ENCODE measurements at places on chromosomes 1 and 21.
A peak's percentile ranks its signal among the peaks of the same experiment; 100 is the strongest.

- DNase-seq: no peak
These were observed 4.6 kb upstream of the CD1A start for GRCh38 chr1:158249646-158250045.

- DNase-seq: peak; percentile 41
These were observed 1.0 kb downstream of the PLEKHG5 start for GRCh38 chr1:6490181-6491080.

GRCh38 chr1:106319612-106320011 is 736.9 kb upstream of the PRMT6 start:
- no peak for DNase-seq

GRCh38 chr21:34531399-34531798 is 19.4 kb upstream of the KCNE1 start:
- DNase-seq: no peak

- no peak for DNase-seq
These were observed 104.9 kb downstream of the CRYAA start for GRCh38 chr21:43273708-43274021.

- DNase-seq: no peak
These were observed 637.3 kb downstream of the MATN1 start for GRCh38 chr1:30085811-30086770.
